ENCODE measurements at places on chromosomes 5 and 9.

DNA sequence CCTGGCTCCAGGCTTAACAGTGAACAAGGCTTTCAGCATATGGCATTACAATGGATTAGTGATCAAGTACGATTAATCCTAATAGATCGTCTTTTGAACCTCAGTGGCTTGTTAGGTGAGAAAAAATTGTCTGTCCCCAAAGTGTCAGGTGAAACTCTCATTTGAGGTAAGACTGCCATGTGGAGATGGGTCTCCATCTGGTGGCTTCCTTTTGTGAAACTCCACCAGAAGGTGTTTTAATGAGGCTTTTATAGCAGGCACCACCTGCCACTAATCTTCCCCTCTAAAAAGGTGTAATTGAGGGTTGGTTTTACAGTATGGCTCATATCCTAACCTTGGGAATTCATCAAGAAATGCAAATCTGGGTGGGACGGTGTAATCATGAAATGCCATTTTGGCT lies 471.1 kb upstream of the MPDZ start:
- no peak for DNase-seq

DNA sequence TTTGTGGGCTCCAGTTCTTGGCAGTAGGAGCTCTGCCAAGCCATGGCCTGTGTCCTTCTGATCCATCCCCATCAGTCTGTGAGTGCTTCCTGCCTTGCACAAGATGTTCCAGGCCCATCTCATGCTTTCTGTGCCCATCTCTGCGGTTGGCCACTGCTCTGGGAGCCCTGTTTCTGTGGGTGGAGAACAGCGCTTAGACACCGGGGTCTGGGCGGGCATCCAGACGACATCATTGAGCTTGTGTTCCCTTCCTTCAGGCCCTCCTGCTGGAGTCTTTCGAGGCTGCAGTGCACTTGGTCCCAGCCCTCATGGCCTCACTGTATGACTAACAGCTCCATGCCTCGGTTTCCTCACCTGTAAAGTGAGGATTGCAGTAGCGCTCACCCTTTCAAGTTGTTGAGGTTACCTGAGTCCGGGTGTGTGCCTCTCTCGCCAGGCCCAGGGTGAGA lies 14.9 kb upstream of the CARD19 start:
- DNase-seq: no peak

DNA sequence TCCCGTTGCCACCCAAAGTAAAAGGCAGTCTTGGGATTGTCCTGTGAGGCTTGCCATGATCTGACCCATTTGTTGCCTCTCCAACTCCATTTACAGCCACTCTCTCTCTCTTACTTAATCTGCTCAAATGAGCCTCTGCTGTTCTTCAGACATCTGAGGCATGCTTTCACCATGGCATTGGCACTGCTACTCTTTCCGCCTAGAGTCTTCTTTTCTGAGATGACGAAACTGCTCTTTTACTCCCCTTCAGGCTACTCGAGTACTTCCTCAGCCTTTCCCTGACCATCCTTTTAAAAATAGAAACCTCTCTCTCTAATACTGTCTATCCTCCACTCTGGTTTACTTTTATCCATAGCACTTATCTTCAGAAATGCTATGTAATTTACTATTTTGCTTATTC lies 9.0 kb downstream of the FOCAD start:
- DNase-seq: no peak

DNA sequence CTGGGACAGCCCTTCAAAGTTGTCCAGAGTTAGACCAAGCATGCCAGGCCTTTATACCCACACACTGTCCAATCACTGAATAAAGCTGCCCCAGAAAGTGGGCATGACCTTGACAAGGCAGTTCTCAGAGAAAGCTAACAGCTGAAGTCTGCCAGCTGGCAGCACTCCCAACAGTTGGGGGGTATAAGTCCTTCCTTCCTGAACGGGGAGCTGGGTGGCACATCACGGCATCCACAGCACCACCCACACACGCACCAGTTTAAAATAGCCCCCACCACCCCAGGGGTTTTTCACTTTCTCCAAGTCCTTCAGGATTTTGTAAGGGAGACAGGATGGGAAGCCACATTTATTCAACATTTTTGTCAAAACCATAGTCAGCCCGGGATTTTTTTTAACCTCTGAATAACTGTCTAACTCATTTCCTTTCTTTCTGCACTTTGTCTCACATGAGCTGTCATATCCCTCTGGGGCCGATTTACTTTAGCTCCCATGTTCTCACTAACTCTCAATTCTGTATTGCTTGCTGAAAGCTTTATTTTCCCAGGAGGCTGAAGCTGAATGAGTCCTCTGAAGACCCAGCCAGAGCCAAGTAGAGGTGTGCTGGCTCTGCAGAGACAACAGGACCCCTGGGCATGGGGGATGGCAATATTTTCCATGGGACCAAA lies 15.4 kb downstream of the FAM81B start:
- DNase-seq: no peak

GRCh38 chr9:129649726-129650679 lies 8.1 kb upstream of the ASB6 start:
- DNase-seq: no peak

GRCh38 chr9:135701959-135702721 lies at the start of gene KCNT1:
Gene KCNT1 (plus strand): TSS chr9:135702185. CDS start chr9:135702259, 74 bp downstream.
- no peak for DNase-seq

- DNase-seq: no peak
Observed at GRCh38 chr5:168944004-168944403, 356.9 kb downstream of the SLIT3 start.

GRCh38 chr5:171122372-171122771 lies 186.7 kb upstream of the TLX3 start:
- DNase-seq: no peak

DNA sequence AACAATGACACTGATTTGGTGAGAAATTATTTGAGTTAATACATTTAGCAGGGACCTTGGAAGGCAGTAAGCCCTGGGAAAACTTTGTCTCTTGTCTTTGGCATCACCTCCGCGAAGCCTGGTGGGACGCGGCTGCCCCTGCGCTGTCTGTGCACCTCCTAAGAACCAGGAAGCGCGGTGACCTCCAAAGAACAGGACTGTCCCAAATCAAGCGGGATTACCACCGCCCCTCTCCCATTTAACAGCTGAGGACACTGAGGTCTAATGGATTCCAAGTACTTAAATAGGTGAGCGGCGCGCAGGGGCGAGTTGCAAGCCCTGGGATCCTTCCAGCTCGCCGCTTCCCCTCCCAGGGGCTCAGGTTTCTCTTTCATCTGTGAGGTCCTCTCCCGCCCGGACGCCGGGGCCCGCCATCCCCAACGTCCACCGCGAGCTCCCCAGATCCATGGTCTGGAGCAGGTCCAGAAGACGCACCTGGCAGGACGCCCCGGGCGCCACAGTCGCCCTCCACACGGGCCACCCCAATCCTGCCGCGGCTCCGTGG lies 432 bp downstream of the STARD4 start:
- no peak for DNase-seq

DNA sequence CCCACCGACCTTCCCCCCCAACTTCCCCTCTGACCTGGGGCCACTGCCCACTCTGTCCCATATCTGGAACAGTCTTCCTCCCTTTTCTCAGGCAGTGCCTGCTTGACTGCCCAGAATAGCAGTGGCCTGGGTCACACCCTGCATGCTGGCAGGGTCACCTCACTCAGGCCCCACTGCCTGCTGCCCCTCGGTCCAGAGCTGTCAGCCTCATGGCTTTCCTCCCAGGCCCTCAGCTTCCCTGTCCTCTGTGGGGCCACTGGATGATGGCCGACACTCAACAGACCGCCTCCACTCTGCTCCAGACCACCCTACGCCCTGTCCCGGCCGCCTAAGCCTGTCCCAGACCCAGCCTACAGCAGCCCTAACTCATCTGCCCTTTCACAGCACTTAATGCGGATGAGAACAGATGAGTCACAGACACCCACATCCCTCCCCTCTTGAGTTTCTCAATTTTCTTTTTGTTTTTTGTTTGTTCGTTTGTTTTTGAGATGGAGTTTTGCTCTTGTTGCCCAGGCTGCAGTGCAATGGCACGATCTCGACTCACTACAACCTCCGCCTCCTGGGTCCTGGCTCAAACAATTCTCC lies 5.9 kb downstream of the PNPLA7 start:
- no peak for DNase-seq

DNA sequence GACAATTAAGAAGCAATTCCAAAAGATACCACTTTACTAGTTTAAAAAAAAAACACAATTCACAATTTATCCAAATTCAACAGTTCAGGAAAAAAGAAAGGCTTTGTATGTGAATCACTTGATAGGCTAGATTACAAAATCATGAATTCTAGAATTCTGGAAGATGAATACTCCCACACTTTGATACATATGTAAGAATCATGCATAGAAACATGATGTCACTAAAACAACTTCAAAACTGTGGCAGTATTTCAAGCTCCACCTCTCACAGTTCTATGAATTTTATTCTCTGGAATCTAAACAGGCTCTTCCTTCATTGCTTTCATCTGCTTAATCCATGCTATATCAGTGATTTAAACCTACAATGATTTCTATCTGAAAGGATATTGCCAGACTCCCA lies 51.0 kb downstream of the GNAQ start:
- DNase-seq: no peak

DNA sequence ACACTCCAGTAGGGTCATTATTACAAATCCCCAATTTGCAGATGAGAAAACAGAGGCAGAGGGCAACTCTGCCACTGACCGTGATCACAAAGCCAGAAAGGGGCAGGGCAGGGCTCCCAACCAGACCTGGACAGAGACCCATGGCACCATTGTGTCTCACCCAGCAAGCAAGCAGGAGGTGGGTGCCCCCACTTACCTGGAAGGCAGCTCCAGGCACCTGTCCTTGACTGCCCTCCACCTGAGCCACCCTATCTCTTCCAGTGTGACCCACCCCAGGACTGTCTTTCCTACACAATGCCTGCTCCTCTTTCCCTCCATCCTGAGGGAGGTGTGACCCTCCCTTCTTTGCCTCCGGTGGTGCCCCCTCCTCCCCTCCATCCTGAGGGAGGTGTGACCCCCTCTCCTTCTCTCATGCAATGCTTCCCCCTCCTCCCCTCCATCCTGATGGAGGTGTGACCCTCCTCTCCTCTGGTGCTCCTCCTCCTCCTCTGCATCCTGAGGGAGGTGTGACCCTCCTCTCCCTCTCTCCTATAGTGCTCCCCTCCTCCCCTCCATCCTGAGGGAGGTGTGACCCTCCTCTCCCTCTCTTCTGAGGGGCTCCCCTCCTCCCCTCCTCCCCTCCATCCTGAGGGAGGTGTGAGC lies 198.0 kb downstream of the MED10 start:
- no peak for DNase-seq

- DNase-seq: no peak
Observed at GRCh38 chr9:125995006-125995405, 247.8 kb downstream of the PBX3 start.

GRCh38 chr9:2154731-2155130 lies 139.6 kb downstream of the SMARCA2 start:
- no peak for DNase-seq

GRCh38 chr9:77021922-77022782 lies 2.7 kb downstream of the FOXB2 start:
- no peak for DNase-seq

Measured in GM12864 (cell line).